ENCODE measurements at places on chromosomes 4 and X.

DNA sequence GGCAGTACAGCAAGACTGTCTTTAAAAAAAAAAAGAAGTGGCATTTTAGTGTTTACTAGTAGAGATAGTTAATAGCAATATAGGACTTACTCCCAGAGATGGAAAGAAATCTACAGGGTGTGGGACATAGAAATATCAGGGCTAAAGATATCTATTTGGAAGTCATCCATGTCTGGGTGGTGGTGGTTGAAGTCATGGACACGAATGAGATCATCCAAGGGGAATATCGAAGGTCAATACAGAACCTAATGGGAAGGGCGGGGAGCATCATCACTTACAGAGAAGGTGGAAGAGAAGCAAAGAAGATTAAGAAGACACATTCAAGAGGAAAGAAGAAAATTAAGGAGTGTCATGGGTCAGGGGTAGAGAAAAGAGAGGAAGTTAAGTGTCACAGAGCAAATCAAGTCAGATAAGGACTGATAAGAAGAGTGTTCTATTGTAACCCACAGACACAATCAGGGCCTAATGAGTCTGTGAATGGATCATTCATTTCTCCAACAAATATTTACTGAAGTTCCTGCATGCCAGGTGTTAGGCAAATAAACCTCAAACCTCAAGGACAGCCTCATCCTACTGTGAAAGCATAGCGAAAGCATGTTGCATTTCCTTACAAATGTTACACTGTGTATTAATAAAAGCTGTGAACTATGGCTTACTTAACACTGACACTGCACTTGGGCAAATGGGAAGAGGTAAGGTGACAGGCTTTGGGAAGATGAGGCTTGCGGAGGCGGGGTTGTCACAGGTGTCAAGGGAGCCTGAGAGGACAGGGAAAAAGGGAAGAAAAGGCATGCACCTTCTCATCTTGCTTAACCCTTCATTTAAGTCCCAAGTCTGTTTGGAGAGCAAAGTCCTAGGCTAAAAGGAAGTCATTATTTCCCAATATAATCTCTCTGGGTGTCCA is 65.3 kb downstream of the ELOVL6 start:
- DNase-seq, result no peak

- DNase-seq, result no peak
These were observed 8.5 kb upstream of the SPANXN4 start for GRCh38 chrX:143017272-143017671.

DNA sequence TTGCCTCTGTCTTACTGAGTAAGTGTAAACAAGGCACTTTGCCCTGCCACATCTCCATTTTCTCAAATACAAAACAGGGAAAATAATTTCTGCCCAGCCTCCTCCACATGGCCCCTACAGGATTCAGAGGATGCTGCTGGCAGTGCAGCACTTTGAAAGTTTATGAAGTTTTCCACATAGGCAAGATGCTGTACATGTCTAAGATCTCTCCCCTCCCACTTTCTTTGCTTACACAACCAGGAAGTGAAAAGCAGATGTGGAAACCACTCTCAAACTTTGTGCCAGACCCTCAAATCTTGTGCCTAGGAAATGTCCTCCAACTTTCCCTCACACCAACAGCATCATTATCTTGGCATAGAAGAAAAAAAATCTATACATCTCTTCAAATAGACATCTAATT is 257.0 kb upstream of the LDB2 start:
- DNase-seq, result no peak

GRCh38 chrX:155998116-155998515 is 620 bp downstream of the IL9R start:
- no peak for DNase-seq

DNA sequence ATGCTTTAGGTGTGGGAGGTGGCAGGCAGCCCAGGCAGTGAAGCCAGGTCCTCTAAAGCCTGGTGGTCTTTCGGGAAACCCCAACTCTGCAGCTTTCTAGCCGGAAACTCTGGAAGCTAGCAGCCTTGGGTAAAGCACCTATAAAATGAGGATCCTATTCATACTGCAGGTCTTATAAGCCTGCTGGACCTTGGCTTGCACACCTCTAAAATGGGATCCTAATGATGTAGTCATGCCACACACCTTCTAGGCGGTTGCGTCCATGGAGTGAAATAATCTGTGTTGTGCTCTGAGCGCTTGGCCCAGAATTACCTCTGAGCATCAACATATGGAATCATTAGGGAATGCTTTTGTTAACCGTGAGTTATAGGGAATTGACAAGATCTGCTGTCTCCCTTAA is 36.0 kb upstream of the STS start:
- DNase-seq, result no peak

DNA sequence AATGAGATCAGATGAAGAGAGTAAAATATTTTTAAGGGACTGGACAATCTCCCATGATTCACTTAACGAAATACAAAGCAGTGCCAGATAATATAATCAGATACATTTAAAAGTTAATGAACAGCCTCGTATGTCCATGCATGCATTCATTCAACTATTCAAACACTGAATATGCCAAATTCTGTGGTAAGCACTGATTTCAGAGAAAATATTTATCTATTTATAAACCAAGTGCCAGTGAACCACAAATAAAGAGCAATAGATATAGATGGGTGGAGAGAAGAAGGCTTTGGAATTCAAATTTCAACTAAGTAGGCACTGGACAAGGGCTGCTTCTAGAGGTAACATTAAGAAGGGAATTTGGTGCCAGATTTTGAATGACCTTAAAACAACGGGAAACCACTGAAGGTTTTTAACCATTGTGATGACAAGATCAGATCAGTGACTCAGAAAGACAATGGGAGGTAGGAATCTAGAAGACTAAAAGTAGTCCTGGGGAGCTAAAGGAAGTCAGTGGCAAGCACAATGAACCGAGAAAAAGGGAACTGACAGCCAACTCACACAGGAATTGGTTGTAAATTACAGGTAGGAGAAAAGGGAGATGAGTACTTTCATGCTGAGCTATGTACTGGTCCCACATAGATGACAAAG is 14.2 kb downstream of the ELOVL6 start:
- no peak for DNase-seq

GRCh38 chrX:13283512-13283911 is 36.3 kb downstream of the ATXN3L start:
- no peak for DNase-seq

- DNase-seq, result no peak
These were observed 4.2 kb upstream of the MTMR1 start for GRCh38 chrX:150688911-150689451.
